ENCODE measurements at places on chromosomes 1 and 21. TPM values are rescaled to one million over a fixed set of nuclear protein-coding genes. Genes with fewer than 3 reads are reported as not detected.

- peaks cover 2% of the 10 kb centered on the region for H3K27me3 ChIP-seq
- H3K36me3 ChIP-seq: no peaks in the 10 kb centered on the region
- peak overlapping the region; percentile 12 for H3K4me3 ChIP-seq
- H3K4me1 ChIP-seq: peaks cover 13% of the 10 kb centered on the region
- H3K27ac ChIP-seq: peak overlapping the region; percentile 37
These were observed 11.9 kb upstream of the RIPPLY3 start for GRCh38 chr21:36994501-36995158.

DNA sequence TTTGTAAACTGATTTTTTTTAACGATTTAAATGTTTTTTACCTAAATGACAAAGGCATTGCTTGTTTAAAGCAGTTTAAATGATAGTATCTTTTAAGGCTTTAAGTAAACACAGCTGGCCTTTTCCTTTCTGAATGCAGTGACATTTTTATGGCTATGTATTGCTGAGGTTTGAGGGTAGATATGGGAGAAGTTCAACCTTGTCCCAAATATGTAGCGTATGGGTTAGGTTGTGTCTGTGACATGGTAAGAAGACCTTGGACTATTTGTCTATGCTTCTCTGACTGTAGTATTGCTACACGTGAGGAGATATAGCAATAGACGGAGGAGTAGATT lies 32.5 kb downstream of the PKNOX1 start:
- no peak overlapping the region for H3K27ac ChIP-seq
- no peak overlapping the region for H3K4me3 ChIP-seq
- peaks cover 2% of the 10 kb centered on the region for H3K4me1 ChIP-seq
- H3K36me3 ChIP-seq: peaks cover 36% of the 10 kb centered on the region

DNA sequence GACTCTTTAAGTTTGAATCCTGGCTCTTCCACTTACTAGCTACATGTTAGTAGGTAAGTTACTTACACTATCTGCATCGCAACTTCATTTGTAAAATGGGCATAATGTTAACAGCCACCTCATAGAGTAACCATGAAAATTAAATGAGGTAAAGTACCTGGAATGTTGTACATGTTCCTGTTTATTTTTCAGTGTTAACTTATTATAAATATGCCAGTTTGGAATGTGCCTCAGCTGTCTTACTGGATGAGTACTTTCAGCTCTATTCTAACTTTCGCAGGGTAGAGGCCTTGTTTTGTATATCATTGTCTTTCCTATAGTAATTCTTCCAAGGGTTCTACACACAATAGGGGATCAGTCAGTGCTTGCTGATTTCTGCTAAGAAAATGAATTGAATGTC lies 167.4 kb downstream of the DUSP10 start:
- no peak for DNase-seq
- no peaks in the 10 kb centered on the region for H3K27me3 ChIP-seq
- no peak overlapping the region for H3K4me3 ChIP-seq
- no peak overlapping the region for H3K27ac ChIP-seq

- H3K4me1 ChIP-seq: no peaks in the 10 kb centered on the region
- peaks cover 4% of the 10 kb centered on the region for H3K27me3 ChIP-seq
- no peak overlapping the region for H3K4me3 ChIP-seq
- no peak for DNase-seq
- no peak overlapping the region for H3K27ac ChIP-seq
These were observed 178.0 kb downstream of the MATN1 start for GRCh38 chr1:30545365-30545764.

DPT gene
- total RNA-seq: not detected

DNA sequence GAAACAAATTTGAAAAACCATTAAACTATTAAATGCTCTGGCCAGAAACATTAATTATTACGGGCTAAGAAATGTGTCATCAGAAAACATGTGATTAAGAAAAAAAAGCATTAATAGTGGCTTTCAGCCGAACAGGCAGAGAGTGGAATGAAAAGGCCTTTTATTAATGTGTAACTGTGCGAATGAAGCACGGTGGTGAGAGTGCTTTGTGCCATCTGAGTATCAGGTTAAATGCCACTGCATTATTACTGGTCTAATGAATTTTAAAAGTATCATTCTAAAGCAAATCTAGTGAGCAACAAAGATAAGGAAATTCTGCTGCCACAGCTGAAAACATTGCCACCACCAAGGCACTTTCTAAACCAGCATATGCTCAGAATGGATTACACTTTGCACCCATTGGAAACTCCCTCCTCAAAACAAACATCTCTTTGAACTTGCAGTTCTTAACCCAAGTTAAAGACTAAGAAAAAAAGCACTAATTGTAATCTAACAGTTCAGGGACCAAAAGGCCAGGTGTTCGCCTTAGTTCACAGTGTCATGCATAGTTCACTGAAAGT lies 30.0 kb upstream of the SSX2IP start:
- no peak for DNase-seq
- H3K27me3 ChIP-seq: peaks cover 2% of the 10 kb centered on the region
- no peaks in the 10 kb centered on the region for H3K4me1 ChIP-seq
- H3K4me3 ChIP-seq: no peak overlapping the region
- H3K27ac ChIP-seq: no peak overlapping the region

- no peak overlapping the region for H3K27ac ChIP-seq
- H3K4me1 ChIP-seq: no peaks in the 10 kb centered on the region
- no peaks in the 10 kb centered on the region for H3K36me3 ChIP-seq
- no peak for DNase-seq
- no peak overlapping the region for H3K4me3 ChIP-seq
These were observed 99.3 kb downstream of the FMN2 start for GRCh38 chr1:240190881-240191401.

GRCh38 chr1:230915078-230915477 lies 46.8 kb upstream of the C1orf198 start:
- no peak overlapping the region for H3K27ac ChIP-seq
- H3K36me3 ChIP-seq: peaks cover 44% of the 10 kb centered on the region
- H3K4me3 ChIP-seq: no peak overlapping the region

MSH4 gene
- total RNA-seq: 0.21 TPM

- peaks cover 10% of the 10 kb centered on the region for H3K36me3 ChIP-seq
- H3K27ac ChIP-seq: peak overlapping the region; percentile 47
- peak overlapping the region; percentile 38 for H3K4me3 ChIP-seq
- peaks cover 6% of the 10 kb centered on the region for H3K4me1 ChIP-seq
- H3K27me3 ChIP-seq: peaks cover 61% of the 10 kb centered on the region
These were observed 20.6 kb upstream of the TBX15 start for GRCh38 chr1:119008483-119009311.

GRCh38 chr1:38481871-38482826 lies 377.4 kb downstream of the RRAGC start:
- H3K27me3 ChIP-seq: peaks cover 50% of the 10 kb centered on the region
- no peaks in the 10 kb centered on the region for H3K36me3 ChIP-seq

DNA sequence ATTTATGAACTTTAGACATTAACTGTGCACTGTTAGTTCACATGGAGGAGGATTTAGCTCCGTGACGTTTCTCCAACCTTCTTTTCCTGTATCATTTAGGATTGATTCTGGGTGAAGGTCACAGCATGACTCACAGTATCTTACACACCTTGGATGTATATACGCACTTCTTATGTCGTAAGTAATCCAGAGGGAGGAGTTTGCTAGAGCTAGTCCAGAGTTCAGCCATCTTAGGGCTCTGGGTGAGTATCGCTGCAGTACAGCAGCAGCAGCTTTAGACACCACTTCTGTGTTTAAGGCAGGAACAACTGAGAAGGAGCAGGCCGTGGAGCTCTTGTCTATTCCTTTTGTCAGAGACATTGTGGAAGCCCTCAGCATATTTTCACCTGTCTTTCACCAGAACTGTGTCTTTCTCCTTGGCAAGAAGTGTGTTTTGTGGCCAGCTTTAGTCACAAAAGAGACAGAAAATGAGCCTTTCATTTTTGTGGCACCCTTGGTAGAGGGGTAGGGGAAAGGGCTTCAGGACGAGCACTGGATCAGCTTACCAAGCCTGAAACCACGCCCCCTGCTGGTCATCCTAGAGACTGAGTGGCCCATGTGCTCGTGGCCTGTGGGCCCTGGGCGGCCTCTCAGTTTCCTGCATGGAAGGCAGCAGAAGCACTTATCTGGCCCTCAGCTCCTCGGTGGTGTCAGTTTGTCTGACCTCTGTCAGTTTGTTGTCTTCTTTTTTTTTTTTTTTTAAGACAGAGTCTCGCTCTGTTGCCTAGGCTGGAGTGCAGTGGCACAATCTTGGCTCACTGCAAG lies 64.0 kb downstream of the ADARB1 start:
- peaks cover 10% of the 10 kb centered on the region for H3K4me1 ChIP-seq
- peaks cover 10% of the 10 kb centered on the region for H3K36me3 ChIP-seq
- H3K27me3 ChIP-seq: no peaks in the 10 kb centered on the region
- no peak overlapping the region for H3K27ac ChIP-seq
- H3K4me3 ChIP-seq: no peak overlapping the region
- DNase-seq: peak; percentile 80

GRCh38 chr1:44025816-44026215 lies 5.4 kb downstream of the SLC6A9 start:
- H3K27me3 ChIP-seq: no peaks in the 10 kb centered on the region
- peaks cover 14% of the 10 kb centered on the region for H3K4me1 ChIP-seq
- no peak overlapping the region for H3K4me3 ChIP-seq
- H3K36me3 ChIP-seq: no peaks in the 10 kb centered on the region
- DNase-seq: no peak
- no peak overlapping the region for H3K27ac ChIP-seq

GRCh38 chr1:226597616-226598454 lies 49.3 kb downstream of the STUM start:
- peaks cover 9% of the 10 kb centered on the region for H3K27me3 ChIP-seq
- H3K4me3 ChIP-seq: no peak overlapping the region
- H3K4me1 ChIP-seq: no peaks in the 10 kb centered on the region
- DNase-seq: no peak
- no peaks in the 10 kb centered on the region for H3K36me3 ChIP-seq

DNA sequence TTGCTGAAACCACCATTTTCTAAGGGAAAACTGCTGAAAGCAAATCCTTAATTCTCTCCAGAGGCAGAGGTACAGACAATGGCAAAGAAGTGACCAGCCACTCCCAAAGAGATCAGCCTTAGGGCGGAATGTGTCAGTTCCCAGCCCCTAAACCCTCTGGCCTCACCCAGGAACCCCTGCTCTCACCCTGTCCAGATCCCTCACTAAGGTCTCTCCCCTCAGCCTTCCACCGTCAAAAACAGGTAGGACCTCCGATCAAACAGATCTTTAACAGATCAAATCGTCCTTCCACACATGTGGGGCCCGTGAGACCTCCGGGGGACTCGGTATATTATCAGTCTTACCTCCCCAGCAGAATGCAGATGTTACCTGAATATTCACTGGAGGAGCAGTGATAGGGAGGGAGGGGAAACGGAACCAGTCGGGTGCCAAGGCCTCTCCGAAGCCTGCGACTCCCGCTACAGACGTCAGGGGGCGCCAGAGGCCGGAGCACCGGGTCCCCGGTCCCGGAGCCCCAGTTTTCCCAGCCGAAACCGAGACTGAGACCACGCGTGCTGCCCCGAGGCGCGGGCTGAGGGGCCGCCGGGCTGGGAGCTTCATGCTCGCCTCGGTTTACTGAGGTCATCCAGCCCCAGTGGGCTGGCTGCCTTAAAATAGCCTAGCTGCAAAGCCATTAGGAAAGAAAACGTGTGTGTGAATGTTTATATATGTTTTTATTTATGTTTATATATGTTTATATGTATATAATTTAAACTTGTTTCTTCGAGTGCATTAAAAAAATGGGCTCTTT lies 23.6 kb downstream of the GPA33 start:
- H3K36me3 ChIP-seq: no peaks in the 10 kb centered on the region
- peak; percentile 83 for DNase-seq
- no peak overlapping the region for H3K27ac ChIP-seq
- no peaks in the 10 kb centered on the region for H3K4me1 ChIP-seq

GRCh38 chr1:47986761-47987200 lies 10.4 kb downstream of the TRABD2B start:
- H3K27ac ChIP-seq: no peak overlapping the region
- DNase-seq: no peak
- no peak overlapping the region for H3K4me3 ChIP-seq

DDOST gene
- 163 TPM for total RNA-seq

GRCh38 chr1:234843946-234844345 lies 234.0 kb upstream of the IRF2BP2 start:
- no peaks in the 10 kb centered on the region for H3K27me3 ChIP-seq
- DNase-seq: no peak

GRCh38 chr1:24285231-24285630 lies 33.9 kb upstream of the GRHL3 start:
- no peaks in the 10 kb centered on the region for H3K36me3 ChIP-seq
- no peak for DNase-seq
- H3K27me3 ChIP-seq: peaks cover 12% of the 10 kb centered on the region
- no peaks in the 10 kb centered on the region for H3K4me1 ChIP-seq
- H3K27ac ChIP-seq: no peak overlapping the region

GRCh38 chr1:242542271-242542670 lies 17.8 kb upstream of the PLD5 start:
- H3K4me3 ChIP-seq: no peak overlapping the region
- no peaks in the 10 kb centered on the region for H3K27me3 ChIP-seq

GRCh38 chr1:84298684-84299535 lies 2.6 kb upstream of the SAMD13 start:
- DNase-seq: peak; percentile 37
- peak overlapping the region; percentile 84 for H3K27ac ChIP-seq
- H3K4me3 ChIP-seq: peak overlapping the region; percentile 83
- H3K27me3 ChIP-seq: peaks cover 2% of the 10 kb centered on the region

GRCh38 chr1:85245456-85245855 lies 14.0 kb downstream of the C1orf52 start:
- peaks cover 23% of the 10 kb centered on the region for H3K36me3 ChIP-seq
- H3K4me1 ChIP-seq: peaks cover 20% of the 10 kb centered on the region

SEC16B gene
- not detected for total RNA-seq

DNA sequence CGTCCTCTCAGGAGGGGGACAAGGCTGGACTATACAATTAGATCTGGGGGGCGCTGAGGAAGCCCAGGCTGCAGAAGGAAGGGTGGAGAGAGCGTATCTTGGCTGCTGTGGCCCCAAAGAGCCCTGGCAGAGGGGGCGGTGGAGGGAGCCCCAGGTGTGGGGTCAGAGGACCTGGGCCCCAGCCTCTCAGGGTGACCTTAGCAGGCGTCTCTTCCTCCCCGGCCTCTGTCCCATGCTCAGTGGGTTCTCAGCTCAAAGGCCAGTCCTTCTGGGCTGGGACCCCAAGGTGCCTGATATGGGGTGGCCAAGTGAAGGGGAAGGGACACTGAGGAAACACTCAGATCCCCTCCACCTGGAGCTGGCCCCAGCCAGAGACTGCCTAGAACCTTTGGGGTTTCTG lies 1.8 kb downstream of the FAM131C start:
- H3K36me3 ChIP-seq: no peaks in the 10 kb centered on the region
- no peak for DNase-seq
- peaks cover 18% of the 10 kb centered on the region for H3K27me3 ChIP-seq
- H3K27ac ChIP-seq: no peak overlapping the region
- H3K4me3 ChIP-seq: no peak overlapping the region

GRCh38 chr1:227734856-227735538 lies at the start of the genes JMJD4 and SNAP47:
JMJD4 (minus strand) TSS chr1:227735302; CDS start chr1:227735273, 29 bp downstream.
SNAP47 (plus strand) TSS chr1:227735435; CDS start chr1:227747737, 12,302 bp downstream.
- peak within 1 kb of the TSS; percentile 90 for H3K27ac ChIP-seq
- peak; percentile 94 for DNase-seq
- H3K27me3 ChIP-seq: no peaks in the 10 kb centered on the region

SPRR1A gene
- total RNA-seq: not detected

- DNase-seq: no peak
- peaks cover 80% of the 10 kb centered on the region for H3K4me1 ChIP-seq
- H3K27ac ChIP-seq: no peak overlapping the region
- H3K4me3 ChIP-seq: no peak overlapping the region
These were observed 51.3 kb downstream of the SSBP3 start for GRCh38 chr1:54354899-54355298.

GRCh38 chr1:211326528-211327345 lies at the start of gene TRAF5:
TRAF5 (plus strand) TSS chr1:211326833; CDS start chr1:211353240, 26,407 bp downstream.
- H3K4me3 ChIP-seq: peak within 1 kb of the TSS; percentile 89
- no peaks in the 10 kb centered on the region for H3K27me3 ChIP-seq
- DNase-seq: peak; percentile 53
- H3K36me3 ChIP-seq: peaks cover 30% of the 10 kb centered on the region
- H3K4me1 ChIP-seq: peaks cover 67% of the 10 kb centered on the region

GRCh38 chr1:234143681-234144080 lies 229.6 kb upstream of the COA6 start:
- DNase-seq: no peak
- no peak overlapping the region for H3K27ac ChIP-seq
- H3K36me3 ChIP-seq: no peaks in the 10 kb centered on the region
- no peak overlapping the region for H3K4me3 ChIP-seq

Data from activated CD8-positive, alpha-beta T cell treated with anti-CD3 and anti-CD28 coated beads, Interleukin-2, amount 10 ng/mL, durations not matched to agents 7 days and 5 days (primary cell).